ENCODE measurements at places on chromosomes 4 and X.

DNA sequence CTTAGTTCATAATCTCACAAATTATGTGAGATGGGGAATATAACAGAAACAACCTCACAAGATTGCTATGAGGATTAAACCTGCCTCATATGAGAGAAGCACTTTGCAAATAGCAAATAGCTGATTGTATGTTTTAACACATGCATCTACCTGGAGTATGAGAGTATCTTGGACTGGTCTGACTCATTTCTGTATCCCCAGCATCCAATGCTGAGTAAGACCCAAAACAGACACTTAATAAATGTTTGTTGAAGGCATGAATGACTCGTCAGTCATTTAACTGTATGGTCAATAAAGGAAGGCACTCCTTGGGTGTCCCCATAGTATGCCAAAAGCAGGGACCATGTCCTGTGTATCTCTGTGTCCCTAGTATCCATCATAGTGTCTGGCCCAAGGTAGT is 350.9 kb upstream of the F9 start:
- DNase-seq: no peak

DNA sequence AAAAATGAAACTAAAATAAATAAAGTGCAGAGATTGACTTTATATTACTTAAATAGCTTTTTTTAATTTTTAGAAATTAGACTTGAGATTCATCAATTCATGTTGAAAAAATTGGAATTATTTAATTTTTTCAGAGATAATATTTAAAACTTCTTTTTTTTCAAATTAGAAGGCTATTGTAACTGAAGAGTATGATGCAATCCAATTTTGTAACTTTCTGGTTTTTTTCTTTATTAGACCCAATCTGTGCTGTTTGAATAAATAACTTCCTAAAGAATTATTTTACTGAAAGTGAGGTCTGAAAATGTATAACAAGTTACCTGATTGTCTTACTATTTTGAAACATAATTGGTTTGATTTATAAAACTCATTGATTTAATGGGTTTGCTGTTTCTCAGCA is 200.9 kb downstream of the MAD2L1 start:
- no peak for DNase-seq

DNA sequence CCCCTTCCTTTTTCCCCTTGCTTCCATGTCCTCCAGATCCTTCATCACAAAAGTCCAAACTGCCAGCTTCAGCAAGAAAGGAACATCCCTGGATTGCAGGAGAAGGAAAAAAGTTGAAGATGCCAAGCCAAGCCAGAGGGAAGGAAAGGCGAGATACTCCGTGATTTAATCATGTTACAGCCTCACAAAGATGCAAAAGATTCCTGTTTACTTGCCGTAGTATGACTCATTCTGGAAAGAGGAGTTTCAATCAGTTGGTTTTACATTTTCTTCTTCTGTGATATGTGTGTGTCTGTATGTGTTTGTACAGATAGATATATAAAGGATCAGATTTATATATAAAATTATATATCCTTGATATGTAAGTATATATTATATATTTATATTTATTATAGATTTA is 69.3 kb downstream of the BTC start:
- no peak for DNase-seq

DNA sequence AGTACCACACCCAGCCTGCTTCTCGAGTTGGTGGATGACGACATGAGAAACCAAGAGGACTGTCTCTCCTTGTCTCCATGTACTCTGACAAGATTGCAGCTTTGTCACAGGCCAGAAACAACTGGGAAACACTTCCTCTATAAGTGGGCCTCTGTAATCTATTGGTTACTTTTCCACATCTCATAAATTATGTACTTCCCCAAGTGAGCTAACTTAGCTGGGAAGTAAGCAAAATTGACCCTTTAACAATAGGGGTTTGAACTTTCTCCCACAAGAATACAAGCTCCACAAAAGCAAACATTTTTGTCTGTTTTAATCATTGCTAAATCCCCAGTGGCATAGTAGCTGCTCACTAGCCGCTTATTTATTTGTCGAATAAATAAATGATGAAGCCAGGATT is 14.1 kb upstream of the USO1 start:
- DNase-seq: no peak

- no peak for DNase-seq
Observed at GRCh38 chrX:99421796-99422195, 988.3 kb downstream of the PCDH19 start.

GRCh38 chrX:16033331-16033730 is 90.0 kb upstream of the GRPR start:
- DNase-seq: no peak

GRCh38 chr4:62194342-62194741 is 994.2 kb downstream of the ADGRL3 start:
- no peak for DNase-seq

GRCh38 chr4:38866973-38867477 is 581 bp upstream of the FAM114A1 start:
- no peak for DNase-seq

GRCh38 chr4:93144644-93145043 is 683.9 kb upstream of the ATOH1 start:
- DNase-seq: no peak

DNA sequence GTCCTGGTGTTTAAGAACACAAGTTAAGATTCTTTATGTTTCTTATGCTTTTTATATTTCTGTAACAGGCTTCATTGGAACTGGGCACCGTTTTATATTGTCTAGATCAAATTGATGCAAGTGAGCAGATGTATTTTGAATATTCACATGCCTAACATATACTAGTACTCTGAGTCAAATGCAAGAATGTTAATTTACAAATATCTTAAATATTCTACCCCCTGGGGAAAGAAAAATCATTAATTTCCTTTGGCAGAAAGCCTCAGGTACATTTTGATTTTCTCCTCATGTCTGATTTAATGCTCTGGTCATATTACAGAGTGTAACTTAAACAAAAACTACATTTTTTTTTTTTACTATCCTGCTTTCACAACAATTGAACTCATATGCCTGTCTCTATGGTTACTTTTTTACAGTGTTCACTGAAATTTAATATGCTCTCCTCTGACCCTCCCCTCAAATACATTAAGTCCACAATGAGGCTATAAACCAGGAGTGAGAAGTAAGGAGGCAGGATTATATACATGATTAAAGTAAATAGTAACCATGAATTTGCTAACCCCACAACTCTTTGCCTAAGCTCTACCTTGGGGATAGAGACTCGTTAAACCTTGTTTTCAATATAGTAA is 2.4 kb upstream of the NSUN7 start:
- no peak for DNase-seq

DNA sequence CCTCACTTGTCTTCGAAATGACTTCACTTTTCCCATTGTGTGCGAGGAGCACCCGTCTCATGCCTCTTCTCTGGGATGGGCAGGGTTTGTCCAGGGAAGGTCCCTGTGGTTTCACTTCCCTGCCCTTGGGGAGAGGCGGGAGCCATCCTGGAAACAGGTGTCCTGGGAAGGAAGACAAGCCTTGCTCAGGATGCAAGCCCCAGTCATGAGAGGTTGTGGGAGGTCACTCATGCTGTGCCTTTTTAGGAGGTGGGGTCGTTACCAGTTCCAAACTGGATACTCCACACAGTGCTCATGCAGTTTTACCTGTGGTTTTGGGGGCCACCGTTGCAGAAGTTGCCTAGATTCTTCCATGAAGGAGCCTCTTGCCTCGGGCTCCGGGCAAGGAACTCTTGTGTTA is 3.8 kb downstream of the RGS12 start:
- DNase-seq: no peak

DNA sequence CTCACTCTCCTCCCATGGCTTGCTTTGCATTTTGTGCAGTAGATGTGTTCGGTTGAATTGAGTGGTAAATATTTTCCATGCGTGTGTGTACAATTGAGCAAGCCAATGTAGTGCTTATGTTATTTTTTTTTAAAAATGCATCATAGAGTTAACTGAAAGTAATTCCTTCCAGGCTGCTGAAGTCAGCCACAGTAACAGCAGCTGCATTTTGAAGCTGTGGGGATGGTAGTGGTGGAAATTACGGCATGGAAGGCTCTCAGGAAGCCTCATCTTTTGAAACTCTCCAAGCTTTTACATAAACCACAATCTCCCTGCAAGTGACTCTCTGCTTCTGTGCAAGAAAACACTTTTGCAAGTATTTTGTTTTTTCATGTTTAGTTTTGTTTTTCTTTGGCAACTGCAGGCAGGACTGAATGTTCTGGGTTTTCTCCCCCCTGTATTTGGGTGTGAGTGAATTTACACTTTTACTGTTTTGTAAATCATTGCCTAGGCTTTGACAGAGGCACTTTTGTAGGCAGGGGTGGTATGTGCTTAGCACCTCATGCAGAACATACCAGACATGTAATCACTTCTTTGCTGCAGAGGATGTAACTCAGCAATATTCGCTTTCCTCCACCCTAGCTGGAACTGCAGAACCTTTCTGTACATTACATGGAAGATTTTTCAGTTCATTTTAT is 56.2 kb downstream of the LRRC66 start:
- no peak for DNase-seq

GRCh38 chr4:182189103-182189878 is 53.9 kb upstream of the TENM3 start:
- DNase-seq: no peak

- no peak for DNase-seq
Observed at GRCh38 chr4:149293046-149293649, 522.5 kb downstream of the IQCM start.

GRCh38 chr4:128323401-128323800 is 35.8 kb upstream of the PGRMC2 start:
- DNase-seq: no peak

DNA sequence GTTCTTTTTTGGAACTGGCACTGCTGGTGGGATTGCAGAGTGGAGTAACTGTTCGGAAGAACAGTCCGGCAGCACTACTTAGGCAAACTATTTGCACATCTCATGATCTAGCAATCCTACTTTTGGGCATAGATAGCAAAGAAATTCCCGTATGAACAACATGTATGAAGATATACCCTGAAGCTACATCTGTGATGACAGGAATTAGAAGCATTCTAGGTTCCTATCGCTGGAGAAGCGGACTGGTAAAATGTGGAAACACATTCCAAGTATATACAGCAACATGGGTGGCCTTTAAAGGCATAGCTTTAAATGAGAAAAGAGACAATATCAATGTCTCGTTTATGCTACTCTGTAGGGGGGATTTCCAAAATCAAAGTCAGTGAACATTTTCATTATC is 3.1 kb downstream of the DCAF16 start:
- no peak for DNase-seq

GRCh38 chrX:11952176-11952720 is 186.0 kb upstream of the FRMPD4 start:
- DNase-seq: no peak

- DNase-seq: no peak
Observed at GRCh38 chr4:140018931-140019618, 134.9 kb downstream of the MAML3 start.

- peak; percentile 52 for DNase-seq
Observed at GRCh38 chrX:13688958-13689740, at the start of gene RAB9A. Gene RAB9A, plus strand, starts transcription at chrX:13689128. Its CDS starts 19,619 bp downstream, at chrX:13708747.

GRCh38 chr4:12729384-12729783 is 754.8 kb downstream of the RAB28 start:
- DNase-seq: no peak

Data from activated naive CD8-positive, alpha-beta T cell treated with anti-CD3 and anti-CD28 coated beads, Interleukin-2, amount 50 U/mL, for 16 hours (primary cell).